ENCODE measurements at places on chromosomes 12 and 14.

DNA sequence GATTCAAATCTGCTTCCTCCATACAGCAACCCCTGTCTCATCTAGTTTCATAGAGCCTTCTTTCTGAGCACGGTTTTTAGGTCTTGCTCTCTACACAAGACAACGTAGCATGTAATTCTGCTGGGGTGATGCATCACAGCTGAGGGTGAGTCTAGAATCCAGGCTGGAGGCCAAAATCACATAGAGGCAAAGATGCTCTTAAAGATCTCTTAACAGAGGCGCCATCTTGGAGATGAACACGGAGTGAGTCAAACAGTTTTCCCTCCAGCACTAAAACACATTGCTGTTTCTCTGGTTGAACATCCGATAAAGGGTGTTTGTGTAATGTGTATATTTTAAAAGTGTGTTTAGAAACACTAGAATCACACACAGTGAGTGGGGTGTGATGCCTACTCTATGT, 78.9 kb downstream of the NOS1 start:
- DNase-seq = no peak

DNA sequence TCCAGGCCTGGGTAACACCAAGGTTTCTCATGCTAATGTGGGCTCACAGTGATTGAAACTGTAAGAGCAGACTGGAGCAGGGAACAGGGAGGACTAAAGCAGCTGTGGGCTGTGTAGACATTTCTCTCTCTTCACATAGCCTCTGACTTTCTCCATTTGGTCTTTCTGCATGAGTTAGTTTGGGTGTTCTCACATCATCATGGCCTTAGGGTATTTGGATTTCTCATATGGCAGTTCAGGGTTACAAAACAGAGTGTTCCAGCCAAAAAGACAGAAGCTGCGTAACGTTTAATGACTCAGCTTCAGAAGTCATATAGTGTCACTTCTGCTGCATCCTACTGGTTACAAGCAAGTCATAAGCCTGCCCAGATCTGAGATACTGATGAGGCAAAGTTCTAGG, 52.0 kb upstream of the OSBPL8 start:
- DNase-seq = no peak

DNA sequence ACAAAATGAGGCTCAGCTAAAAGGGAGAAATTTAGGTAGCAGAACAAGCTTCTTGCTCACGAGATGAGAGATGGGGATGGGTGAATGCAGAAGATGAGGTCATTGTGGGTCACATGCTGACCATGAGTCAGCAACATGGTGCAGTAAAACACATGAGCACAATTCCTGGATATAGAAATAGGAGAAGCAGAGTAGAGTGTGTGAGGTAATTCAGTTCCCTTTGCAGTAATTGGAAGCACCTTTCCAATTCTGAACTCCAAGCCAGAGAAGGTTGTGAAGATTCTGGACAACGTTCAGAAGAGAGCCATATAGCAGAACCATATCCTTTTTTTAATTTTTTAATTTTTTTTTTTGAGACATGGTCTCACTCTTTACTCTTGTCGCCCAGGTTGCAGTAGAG, 62.0 kb upstream of the LMNTD1 start:
- no peak for DNase-seq

DNA sequence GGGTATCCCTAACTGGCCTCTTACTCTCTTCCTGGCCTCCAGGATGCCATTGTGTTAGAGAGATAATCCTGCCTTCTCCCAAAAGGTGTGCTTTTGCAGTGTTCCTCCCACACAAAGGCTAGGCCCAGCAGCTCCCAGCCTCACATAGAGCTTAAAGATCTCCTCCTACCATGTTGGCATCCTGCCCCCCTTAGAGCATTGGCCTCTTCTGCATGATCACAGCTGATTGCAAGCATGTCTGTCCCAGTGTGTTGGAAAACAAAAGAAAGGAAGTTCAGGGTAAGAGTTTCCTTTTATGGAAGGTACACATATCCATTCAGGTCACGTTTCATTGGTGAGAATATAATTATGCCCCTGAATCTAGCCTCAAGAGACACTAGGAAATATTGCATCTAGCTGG, 405.4 kb downstream of the TMTC2 start:
- DNase-seq = peak; percentile 77

- DNase-seq = no peak
Measured at GRCh38 chr12:47801904-47802246, 17.8 kb downstream of the HDAC7 start.

DNA sequence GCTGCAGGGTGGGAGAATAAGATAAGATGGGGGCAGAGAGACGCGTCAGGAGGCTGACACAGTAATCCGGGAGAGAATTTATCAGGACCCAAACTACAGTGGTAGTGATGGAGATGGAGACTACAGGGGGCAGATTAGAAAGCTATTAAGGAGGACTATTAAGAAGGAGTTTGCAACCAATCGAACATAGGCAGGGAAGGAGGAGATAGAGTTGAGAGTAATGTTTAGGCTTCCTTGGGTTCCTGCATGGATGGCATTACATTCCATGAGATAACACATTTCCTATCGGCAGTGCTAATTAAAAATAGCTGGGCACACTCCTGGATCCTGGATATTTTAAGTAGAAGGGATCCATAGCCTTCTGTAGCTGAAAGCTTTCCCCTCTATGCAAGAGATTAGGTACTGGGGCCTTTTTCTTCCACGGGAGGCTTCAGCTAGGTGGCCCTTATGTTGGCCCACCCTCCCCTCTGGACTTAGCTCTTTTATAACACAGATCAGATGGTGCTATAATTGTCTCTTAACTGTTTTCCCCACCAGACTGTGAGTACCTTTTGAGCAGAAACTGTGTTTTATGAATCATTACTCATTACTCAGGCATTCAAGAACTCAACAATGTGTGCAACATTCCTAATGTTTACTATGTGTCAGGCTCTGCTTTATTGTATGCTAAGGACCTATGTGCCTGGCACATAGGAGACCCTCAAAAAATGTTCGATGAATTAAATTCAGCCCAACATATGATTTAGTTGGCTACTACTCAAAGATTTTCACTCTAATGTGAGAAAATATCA, 113.0 kb downstream of the RMST start:
- no peak for DNase-seq

DNA sequence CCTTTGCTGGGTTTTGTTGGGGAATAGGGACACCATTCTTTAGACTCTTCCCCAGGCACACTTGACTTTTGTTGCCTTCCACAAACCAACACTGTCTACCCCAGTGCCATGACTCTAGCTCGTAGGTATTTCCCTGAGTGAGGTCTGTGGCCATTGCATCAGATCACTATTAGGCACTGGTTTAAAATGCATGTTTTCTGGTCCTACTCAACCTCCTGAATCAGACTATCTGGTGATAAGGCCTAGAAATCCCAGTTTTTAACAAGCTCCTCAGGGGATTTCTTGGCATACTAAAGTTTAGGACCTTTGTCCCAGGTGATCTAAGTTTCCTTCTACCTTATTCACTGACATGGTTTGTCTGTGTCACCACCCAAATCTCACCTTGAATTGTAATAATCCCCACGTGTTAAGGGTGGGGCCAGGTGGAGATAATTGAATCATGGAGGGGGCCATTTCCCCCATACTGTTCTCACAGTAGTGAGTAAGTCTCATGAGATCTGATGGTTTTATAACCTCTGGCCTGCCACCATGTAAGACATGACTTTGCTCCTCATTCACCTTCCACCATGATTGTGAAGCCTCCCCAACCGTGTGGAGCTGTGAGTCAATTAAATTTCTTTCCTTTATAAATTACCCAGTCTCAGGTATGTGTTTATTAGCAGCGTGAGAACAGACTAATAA, 87.8 kb upstream of the PSMC1 start:
- DNase-seq = no peak

DNA sequence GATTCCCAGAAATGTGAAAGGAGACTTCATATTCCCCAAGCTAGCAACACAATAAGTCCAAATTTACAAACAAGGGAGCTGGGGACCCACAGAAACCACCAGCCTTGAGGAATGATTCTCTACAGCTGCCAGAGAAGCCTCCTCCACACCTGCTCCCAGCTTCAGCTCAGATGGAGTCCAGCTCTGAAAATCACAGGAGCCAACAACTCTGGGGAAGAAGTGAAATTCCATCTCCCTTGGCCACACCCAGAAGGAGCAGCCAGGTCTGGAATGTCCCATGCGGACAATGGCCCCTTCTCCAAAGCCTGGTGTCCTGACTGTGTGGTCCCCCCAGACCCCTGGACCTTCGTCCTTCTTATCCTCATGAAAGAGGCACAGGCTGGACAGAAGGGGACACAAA, 45.4 kb downstream of the SYNE3 start:
- no peak for DNase-seq

DNA sequence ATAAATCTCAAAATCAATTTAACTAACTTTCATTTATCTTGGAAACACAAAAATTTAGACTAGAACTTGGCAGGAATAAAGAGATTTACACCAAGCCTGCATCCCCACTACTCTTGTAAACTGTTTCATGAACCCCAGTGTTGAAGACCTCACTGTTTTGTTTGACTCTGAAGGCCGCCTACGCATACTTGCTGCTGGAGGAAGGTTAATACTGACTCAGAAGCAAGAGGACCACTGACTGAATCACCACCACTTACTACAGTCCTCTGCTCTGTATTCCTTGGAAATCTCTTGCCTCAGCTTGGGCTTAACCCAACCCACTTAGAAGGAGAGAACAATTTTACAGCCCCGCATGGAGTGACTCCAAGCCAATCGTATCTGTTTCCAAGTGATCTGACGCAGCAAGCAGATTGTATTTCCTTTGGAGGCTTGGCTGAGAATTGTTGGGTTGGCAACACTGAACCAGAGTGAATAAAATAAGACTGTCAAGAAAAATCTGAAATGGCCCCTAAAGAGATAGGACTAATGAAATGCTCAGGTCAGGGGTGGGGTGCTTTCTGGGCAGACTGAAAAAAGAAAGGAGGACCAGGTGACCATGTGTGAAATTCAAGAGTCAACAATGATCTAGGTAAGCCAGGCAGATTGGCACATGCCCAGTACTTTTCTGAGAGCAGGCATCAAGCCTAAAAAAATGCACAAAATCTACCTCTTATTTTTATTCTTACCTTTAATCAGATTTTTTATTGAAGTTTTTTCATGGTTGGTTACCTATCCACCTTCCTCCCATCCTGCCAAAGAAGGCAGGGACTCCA, 248.6 kb downstream of the ZFP36L1 start:
- no peak for DNase-seq

- no peak for DNase-seq
Measured at GRCh38 chr12:46384451-46385309, 12.1 kb upstream of the SLC38A2 start.

DNA sequence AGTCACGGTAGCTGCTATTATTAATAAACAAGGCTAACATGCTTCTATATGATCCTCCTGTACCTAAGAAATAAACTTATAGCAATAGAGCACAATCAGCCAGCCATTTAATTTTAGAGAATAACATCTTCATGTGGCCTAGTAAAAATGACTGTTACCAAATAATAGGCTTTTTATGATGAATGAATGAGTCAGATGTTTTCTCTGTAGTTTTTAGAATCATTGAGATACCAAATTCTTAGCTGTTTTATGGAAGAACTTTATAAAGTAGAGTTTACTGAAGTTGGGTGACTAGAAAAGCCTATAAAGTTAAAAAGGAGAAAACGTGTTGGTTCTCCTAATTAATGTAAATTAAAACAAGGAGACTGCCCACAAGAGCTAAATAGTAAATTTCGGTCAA, 40.7 kb downstream of the WNK1 start:
- DNase-seq = no peak

- no peak for DNase-seq
Measured at GRCh38 chr14:84209031-84209430, 1320.9 kb upstream of the FLRT2 start.

DNA sequence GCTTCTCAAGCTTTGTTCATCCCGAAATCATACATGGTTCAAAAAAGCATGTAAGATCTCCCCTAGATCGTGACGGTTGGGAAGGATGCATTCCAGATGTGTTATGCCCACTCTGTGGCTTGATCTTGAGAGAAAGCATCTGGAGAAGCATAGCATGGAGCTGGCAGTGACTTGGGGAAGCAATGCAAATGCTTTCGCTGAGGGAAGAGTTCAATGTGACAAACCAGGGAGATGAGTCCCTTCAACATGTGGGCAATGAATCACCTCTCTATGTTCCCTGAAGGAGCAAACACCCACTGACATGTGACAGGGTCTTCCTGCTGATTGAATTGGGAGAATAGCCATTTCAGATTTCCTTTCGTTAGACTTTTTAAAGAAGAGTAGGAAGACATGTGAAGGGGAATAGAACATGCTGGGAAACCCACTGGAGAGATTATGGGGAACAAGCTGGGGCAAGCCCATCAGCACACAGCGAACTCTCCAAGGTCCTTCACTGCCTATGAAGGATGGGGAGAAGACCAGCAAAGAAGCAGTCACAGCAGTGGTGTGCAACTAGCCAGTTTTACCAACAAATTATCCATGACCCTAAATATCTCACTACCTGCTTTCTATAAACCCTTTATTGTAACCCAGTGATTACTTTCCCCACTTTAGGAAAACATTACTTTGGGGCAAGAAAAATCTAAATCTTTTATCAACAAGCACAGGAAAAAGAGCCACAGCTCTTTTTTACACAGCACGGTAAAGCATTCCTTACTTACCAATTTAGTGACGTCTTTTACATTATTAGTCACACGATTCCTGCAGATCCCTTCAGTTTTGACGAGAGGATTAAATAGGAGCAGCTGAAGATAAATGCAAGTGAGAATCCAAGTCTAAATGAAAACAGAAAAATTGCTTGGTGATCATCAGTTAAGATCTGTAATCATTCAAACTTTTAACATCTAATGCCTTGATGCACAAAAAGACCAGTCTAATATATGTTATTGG, 35.0 kb downstream of the KITLG start:
- no peak for DNase-seq

DNA sequence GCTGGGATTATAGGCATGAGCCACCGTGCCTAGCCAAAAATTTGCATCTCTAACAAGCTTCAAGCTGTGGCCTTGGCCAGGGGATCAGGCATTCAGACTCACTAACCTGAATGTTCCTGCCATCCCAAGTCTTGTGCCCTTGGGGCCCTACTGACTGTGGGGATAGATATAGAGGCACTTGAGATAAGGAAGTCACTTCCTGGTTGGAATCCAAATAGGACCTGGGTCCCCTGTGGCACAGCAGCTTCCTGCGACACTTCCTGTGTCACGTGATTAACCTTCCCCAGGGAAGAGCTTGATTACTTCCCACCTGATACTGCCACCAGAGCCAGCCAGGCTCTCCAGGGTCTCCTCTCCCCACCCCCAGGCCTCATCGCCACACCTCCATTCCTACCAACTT, 128.2 kb downstream of the BCL11B start:
- no peak for DNase-seq

GRCh38 chr14:35390577-35391387, 13.8 kb downstream of the NFKBIA start:
- DNase-seq = no peak

GRCh38 chr12:68180792-68181744, 21.5 kb upstream of the IFNG start:
- no peak for DNase-seq

GRCh38 chr14:99148861-99149610, 123.0 kb downstream of the BCL11B start:
- no peak for DNase-seq

GRCh38 chr14:88746052-88746451, 46.7 kb downstream of the EML5 start:
- no peak for DNase-seq

DNA sequence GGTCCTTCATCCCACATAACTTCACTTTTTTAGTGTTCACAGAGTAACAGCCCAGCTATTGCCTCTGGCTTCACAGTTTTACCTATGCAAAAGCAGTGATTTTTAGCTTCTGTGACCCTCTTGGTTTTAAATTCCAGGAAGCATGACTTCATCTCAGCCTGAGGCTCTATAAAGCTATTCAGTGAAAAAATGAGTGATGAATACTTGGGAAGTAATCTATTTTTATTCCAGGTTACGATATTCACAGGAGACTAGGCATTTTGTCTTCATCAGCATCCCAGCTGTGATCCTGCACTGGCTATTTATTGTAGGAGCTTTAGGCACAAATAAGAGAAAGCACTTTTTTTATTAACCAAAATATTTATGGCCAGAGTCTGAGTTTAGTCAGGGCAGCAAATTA, 164.8 kb downstream of the SNAPC1 start:
- no peak for DNase-seq
